ENCODE measurements at places on chromosomes 3 and 15. TPM values are rescaled to one million over a fixed set of nuclear protein-coding genes. Genes with fewer than 3 reads are reported as not detected.

Gene SPTBN5
- total RNA-seq = 12.0 TPM

Gene ZBTB20
- total RNA-seq = 8.8 TPM

DNA sequence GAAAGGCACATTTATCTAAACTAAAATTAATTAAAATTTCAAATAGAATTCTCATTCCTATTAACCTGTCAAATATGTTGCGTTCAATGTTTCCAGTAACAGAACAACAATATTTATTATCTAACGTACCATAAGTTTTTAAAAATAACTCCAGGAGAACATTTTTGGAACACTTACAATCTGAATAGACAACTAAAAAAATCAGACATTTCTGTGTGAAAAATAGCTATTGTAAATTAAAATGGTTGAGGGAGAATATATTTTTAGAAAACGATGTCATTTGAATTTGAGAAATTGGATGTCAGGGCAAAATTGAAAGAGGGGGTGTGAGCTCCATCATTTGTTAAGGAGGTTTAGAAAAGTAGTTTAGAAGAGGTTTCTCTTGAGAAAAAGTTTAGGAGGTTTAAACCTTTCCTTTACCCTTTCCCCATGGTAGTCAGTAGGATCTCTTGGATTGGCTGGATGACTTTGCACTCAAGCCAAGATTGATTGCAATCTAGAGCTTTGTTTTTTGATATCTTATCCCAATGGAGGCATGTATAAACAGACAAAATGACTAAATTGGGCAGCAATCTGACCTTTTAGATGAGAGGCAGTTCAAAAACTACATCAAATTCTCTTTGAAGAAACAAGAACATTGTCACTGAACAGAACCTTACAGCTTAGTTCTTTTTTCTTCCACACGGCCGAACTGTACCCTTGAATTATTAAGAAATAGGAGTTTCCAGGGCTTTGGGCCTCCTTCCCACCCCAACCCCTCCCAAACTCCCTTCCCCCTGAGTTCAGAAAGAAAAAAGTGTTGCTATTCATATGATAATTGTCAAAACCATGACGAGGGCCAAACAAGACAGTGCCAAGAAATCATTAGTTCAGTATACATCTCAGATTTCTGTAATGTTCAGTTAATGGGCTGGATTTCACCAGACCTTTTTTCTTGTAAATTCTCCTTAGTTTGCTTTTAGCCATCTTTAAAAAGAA is 79.7 kb upstream of the CDIN1 start:
- no peak for DNase-seq

GRCh38 chr3:35601959-35602358 is 37.4 kb upstream of the ARPP21 start:
- DNase-seq = no peak

DNA sequence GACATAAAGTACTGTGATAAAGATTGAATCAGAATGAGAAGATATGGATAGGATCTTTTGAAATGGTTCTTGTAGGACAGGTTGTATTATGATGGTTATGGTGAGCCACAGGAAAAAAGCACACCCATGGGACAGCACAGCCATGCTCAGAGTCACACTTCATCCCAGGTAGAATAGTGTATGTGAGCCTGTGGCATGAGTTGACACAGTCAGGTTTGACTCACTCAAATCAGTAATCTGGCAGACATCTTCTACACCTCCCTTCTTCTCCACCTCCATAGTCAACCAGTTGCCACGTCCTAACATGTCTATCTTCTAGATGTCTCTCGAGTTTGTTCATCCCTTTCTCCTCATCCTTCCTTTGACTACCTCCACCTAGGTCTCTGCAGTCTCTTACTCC is 176.0 kb downstream of the RBMS3 start:
- no peak for DNase-seq

- no peak for DNase-seq
These were observed 25.2 kb downstream of the CD200 start for GRCh38 chr3:112357930-112358780.

- DNase-seq = no peak
These were observed 655.9 kb upstream of the ADAMTS9 start for GRCh38 chr3:65343736-65344135.

Measured in pulmonary artery endothelial cell (primary cell).